ENCODE measurements at places on chromosomes 1 and 21.

DNA sequence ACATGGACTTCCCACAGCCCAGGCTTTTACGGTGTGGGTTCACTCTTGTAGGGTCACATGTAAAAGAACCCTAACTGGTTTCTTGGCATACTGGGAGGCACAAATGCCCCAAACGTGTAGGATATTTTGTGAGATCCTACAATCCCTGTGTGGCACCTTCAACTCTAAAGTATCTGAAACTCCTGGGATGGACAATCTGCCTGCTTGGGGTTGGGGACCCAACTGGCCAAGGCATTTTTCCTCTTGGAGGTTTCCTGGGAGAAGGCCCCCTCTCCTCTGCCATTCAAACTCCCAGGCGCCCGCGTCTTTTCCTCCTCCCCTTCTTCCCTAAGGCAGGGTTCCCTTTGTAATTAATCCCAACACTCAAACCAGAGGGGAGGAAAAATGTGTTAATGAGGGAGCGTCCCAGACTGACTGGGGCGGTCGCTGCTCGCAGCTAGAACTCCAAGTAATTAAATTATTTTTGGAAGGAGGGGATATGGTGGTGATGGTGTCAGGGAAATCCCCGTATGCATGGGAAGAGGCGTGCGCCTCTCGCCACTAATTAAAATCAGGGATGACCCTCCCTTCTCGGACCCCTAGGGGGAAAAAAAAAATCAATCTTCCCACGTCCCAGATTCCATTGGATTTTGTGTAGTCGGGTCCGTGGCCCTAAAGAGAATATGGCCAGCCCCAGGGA, 681 bp upstream of the VANGL2 start:
- no peak for DNase-seq

GRCh38 chr1:115467196-115467595, 129.1 kb upstream of the NGF start:
- no peak for DNase-seq

GRCh38 chr1:2602311-2602835, 15.8 kb downstream of the PRXL2B start:
- DNase-seq, result peak; percentile 36

DNA sequence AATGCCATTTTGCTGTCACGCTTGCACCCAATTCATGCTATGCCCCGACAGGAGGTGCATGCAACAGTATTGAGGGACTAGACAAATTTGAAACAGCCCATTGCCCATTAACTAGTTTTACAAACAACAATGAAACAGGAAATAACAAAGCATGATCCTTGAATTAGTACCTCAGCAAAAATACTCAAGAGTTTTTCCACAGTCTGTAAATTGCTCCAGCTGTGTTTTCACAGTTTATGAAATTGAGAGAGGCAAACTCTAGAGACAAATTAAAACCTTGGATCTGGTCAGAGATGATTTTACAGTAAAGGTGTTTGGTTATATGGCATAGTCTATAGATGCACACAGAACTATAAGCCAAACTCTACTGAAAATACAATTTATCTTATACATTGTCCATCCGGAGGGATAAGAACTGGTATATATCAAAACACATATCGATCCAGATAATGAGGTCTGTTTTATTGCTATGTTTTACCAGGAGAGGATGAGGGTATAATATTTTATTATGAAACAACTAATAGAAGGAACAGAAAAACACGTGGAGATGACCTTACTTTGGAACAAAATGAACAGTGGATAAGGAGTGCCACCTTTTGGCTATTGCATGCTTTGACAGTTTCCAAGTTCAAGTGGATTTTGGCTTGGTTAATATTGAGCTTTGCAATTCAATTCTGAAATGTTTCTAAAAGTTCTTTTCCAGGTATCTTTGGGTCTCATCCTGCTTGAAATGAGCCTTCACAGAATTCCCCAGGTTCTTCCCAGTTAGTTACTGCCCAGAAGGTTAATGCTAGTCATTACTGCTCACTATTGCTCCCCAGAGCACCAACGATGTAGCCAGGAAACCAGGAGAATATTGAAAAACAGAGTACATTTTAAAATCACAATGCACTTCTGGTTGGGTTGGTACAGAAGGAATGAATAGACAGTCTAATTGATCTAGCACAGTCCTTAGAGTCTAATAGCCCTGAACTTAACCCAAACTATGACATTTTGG, 45.7 kb downstream of the ZC3H11B start:
- no peak for DNase-seq

- DNase-seq, result no peak
Measured at GRCh38 chr21:40254540-40255465, 387.6 kb downstream of the PCP4 start.

- DNase-seq, result no peak
Measured at GRCh38 chr1:18637511-18637960, 6.9 kb downstream of the PAX7 start.

DNA sequence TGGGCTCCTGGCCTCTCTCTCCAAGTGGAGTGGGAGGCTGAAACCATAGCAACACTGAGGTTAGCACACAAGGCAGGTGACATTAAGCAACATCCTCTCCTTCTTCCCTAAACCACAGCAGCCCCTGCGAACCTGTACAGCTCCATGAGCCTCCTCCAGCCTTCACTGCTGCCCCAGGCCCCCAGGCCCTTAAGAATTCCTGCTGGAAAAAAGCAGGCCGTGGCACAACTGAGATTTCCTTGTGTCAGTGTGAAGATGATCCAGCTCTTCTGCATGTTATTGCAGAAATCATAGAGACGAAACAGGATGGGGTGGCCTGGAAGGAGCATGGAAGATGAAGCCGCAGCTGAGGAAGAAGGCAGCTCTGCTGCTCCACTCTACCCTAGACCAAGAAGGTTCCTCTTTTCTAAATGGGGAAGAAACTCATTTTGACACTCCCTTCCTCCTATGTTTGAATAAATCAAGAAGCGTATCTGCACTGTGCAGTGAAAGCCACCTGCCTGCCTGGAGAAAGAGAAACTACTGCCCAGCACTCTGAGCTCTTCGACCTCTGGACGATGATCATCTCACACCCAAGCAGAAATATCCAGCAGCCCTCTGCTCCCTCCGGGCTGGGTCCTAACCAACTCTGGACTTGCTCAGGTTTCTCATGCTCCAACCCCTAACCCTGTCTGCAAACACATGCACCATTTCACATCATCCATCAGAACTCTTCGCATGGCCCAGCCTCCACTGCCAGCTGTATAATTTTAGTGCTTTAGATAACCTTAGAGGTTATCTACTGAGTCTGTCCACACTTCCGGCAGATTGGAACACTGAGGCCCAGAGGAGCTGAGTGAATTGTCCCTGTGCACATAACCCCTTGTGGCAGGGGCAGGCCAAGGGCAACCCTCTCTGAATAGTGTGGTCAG, 20.7 kb downstream of the SH3BP5L start:
- no peak for DNase-seq

- peak; percentile 99 for DNase-seq
Measured at GRCh38 chr1:227999056-227999930, 7.5 kb upstream of the WNT3A start.

GRCh38 chr1:95948023-95948422, 714.0 kb downstream of the RWDD3 start:
- no peak for DNase-seq

GRCh38 chr1:151106894-151107293, 36.3 kb downstream of the GABPB2 start:
- DNase-seq, result peak; percentile 81

- no peak for DNase-seq
Measured at GRCh38 chr21:15370462-15370975, 305.7 kb upstream of the NRIP1 start.

DNA sequence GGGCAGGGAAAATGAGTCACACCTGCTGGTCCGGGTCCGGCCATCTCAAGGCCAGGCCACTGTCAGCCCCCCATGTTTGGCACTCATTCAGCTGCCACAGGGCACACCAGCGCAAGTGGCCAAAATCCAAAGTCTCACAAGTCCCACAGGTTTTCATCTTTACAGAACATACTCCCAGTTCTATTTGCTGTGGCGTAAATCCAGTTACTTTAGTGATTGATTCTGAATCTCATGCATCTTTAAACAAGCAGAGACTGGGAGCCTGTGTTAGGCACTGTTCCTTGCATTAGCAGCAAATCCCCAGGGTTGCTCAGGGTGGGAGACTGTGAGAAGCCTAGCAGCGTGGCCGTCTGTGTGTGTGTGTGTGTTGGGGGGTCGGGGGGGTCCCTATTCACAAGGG, 1.1 kb upstream of the SLC2A5 start:
- DNase-seq, result no peak

GRCh38 chr1:171221665-171222591, 26.4 kb upstream of the FMO1 start:
- DNase-seq, result no peak

- peak; percentile 77 for DNase-seq
Measured at GRCh38 chr1:226973371-226973897, 33.3 kb downstream of the COQ8A start.

- DNase-seq, result peak; percentile 59
Measured at GRCh38 chr1:10789047-10789791, 7.2 kb downstream of the CASZ1 start.

DNA sequence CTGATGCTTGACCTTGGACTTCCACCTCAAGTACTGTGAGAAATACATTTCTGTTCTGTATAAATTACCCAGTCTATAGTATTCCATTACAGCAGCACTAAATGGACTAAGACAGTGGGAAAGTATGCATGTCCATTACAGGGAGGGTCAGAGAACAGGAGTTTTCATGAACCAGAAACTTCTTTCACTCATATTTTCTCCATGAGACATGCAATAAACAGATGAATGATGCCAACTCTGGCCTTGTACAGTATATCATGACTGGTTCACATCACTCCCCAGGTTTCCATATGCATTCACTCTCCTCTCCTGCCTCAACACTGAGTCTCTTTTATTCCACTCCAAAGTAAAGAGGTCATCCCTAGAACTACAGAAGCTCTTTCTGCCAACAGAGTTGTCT, 4.5 kb upstream of the IFI16 start:
- no peak for DNase-seq
